ENCODE measurements at places on chromosomes 1 and 21.

DNA sequence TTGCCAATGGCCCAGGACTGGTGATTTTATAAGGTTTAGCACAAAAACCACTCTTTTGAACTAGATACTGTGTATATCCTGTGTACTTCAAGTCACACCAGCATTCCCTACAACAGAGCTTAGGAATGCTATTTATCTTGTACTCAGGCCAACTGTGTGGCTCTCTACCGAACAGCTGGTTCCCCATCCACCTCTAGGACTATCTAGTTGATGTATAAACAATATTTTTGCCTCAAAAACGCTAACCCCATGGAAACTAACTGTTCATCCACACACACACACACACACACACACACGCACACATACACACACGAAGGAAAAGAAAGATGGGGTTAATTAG is 28.7 kb upstream of the SLC45A3 start:
- DNase-seq, result no peak

DNA sequence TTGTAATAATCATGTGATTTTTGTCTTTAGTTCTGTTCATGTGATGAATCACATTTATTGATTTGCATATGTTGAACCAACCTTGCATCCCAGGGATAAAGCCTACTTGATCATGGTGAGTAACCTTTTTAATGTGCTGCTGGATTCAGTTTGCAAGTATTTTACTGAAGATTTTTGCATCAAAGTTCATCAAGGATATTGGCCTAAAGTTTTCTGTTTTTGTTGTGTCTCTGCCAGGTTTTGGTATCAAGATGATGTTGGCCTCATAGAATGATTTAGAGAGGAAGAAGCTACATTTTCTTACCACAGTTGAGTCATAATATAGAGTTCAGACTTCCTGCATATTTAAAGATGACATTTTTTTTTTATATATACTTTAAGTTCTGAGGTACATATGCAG is 455.9 kb downstream of the PLPP3 start:
- no peak for DNase-seq

- DNase-seq, result no peak
Measured at GRCh38 chr1:152747831-152748230, 10.0 kb upstream of the KPRP start.

DNA sequence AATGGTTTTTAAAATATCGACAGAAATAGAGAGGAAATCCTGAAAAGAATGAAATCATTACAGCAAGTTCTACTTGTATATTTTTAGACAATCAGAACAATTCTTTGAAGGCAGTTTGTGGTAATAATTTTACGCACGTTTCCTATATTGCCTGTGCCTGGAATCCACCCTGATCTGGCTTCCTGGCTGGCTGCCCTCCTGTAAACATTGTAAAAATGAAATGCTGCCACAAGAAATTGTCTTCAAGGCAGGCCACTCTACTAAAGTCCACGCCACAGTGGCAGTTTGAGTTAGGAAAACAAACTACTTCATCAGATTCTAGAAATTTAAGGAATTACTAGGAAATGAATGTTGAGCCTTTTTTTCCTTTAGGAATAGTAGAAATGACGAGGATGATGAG is 454.5 kb upstream of the NR5A2 start:
- no peak for DNase-seq

DNA sequence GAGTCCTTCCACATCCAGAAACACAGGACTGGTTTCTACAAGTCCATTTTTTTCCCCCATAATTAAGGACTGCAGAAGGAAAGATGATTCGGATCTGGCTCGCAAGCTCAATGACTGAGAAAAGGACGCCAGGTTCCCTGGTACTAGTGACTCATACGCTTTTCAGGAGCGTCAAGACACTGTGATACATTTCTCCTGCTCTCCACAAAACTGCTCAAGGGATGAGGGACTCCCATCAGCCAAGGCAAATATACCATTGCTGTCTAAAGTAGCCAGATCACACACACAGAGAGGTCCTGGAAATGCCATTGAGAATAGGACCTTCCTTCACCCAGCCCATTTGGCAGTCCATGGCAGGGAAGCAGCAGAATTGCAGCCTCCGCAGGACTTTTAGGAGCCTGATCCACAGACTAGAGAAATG is 253.6 kb upstream of the IRF2BP2 start:
- DNase-seq, result no peak

GRCh38 chr21:40847951-40848350 is 993 bp upstream of the DSCAM start:
- no peak for DNase-seq

DNA sequence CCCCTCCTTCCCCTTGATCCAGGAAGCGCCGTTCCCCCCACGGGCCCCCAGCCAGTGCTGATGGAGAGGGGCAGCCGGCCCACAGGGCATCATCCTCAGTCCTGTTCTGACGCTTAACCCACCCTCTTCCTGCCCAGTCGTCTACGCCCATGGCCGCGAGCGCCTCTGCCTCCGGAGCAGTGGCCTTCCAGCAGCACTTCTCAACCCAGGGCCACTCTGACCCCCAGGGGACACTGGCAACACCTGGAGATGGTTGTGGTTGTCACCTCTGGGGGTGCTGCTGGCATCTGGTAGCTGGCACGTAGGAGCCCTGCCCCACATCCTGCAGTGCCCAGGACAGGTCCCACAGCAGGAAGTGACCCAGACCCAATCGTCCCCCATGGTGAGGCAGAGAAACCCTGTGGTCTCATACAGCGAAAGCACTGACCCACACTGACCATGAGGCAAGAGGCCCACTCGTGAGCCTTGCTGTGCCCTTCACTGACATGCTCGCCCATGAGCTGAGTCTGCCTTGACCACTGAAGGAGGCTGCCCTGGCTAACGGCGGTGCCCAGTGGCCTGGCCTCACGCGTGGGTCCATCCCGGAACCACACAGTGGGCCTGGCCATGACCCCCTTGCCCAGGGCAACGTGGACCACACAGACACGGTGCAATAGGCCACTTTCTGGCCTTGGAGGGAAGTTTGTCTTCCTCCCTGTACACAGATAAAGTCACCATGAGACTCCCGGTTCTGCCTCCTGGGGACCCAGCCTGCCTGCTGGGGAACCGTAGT is 96.8 kb upstream of the ARHGEF16 start:
- DNase-seq, result no peak

Data from GM10248 (cell line).